ENCODE measurements at places on chromosomes 16 and 17.

- DNase-seq = no peak
Measured at GRCh38 chr16:55835581-55835980, 2.7 kb upstream of the CES1 start.

- no peak for DNase-seq
Measured at GRCh38 chr16:68093816-68094613, 8.8 kb downstream of the NFATC3 start.

DNA sequence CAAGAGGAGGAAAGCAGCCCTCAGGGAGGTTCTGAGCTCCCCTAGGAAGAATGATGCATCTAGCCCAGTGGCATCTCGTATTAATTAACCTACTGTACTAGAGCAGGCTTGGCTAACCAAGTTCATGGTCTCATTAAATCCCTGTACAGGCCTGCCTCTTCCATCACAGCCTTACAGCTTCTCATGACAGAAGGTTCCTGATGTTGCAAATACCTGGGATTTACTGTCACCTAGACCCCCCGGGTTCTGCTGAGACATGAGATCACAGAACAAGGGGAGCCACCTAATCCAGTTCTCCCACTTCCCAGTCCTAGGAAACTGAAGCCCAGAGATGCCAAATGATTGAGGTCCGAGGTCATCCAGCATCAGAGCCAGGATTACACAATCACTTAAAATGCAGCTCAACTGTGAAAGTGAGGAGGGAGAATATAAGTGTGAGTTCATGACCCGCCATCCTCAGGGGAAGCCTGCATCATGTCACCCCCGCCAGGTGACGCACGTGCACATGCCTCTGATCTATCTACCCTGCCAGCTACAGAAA lies 23.9 kb downstream of the ACLY start:
- no peak for DNase-seq

DNA sequence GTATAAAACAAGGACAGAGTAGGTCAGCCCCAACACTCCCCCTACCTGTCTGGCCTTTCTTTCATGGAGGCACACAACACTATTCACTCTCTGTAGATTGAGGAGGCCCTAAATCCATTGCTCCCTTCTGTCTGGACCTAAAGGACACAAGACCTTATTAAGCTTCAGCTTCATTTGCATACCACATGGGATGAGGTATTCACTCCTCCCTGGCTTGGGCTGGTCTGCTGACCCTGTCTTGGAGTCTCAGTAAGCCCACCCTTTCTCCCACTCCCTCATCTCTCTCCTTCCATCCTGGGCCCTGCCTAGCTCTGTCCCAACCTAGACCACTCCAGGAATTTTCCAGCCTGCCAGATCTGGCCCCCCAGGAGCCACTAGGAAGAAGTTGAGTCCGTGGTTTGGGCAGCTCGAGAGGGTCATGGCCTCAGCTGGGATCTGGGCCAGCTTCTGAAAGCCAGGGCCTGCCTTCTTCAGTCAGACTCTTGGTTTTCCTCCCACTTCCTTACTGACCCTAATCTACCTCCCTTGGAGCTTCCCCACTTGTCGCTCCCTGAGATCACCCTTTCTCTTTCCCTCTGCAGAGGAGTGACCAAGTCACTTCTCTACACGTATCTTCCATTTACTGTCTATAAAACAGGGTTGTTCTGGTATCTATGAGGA lies 6.5 kb upstream of the LLGL1 start:
- no peak for DNase-seq

GRCh38 chr16:52254746-52255145 lies 292.2 kb downstream of the TOX3 start:
- DNase-seq = no peak

DNA sequence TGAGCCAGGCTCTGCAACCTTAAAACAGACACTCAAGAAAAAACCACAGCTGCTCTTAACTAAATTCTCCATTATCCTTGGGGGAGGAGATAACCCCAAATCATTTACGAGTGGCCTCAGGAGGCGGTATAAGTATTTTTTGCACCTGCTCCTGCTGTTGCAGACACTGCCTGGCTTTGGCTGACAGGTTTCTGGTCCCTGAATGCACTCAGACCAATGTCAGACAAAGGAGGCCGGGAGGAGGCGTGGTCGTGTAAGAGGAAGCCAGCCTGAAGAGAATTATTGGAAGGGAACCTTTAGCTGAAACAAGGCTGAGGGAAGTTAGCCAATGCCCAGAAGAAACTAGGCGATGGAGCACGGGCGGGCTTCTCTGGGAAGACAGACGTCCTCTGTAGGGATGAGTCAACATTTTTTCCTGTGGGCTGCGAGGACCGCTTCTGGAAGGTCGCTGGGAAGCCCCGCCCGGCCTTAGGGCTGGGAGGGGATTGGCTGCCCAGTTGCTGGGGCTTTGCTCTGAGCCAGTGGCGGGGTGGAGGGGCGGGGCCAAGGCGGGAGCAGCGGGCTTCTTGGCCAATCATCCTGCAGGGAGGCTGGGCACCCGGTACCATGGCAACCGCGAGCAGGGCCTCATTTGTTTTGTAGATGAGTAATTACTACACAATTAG lies 82.3 kb downstream of the CCDC182 start:
- peak; percentile 72 for DNase-seq

DNA sequence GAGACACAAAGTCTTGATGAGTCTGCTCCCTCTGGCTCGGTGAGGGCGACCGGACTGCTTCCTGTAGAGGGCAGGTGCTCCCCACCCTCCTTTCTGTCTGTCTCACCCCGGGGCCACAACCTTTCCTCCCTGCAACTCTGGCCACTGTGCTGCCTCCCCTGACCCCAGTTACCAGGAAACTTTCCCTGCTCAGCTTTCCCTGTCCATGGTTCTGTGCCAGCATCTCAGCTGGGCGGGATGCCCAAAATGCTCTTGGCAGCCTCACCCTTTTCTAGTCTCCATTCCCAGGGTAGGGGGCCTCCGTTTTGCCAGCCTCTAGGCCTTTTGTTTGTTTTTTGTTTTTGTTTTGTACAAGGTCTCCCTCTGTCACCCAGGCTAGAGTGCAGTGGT lies 1.4 kb downstream of the PLD2 start:
- DNase-seq = no peak

GRCh38 chr17:82839617-82840292 lies at the start of gene ZNF750:
TSS of gene ZNF750 (minus strand) at chr17:82840022. CDS start at chr17:82832454, 7,568 bp downstream.
- DNase-seq = no peak

DNA sequence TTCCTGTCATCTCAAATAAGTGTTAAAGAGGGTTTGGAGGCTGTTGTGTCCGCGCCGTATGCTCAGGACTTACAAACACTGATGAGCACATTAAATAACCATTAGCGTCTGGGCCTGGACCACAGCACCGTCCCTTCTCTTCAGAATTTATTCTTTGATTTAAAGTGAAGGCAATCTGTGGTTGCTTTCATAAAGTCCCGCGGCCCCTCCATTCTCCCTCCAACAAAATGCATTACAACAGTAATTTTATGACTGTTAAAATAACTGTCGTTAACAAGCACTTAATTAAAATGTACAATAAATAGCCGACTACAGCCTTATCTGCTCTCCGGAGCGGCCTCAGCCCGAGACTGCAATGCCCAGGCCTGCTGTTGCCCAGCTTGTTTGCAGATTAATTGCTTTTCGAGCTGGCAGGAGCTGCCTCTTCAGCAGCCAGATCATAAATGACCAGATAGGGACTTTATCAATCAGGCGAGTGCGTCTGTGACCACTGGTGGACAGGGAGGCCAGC lies 30.6 kb upstream of the IRX3 start:
- DNase-seq = no peak

GRCh38 chr17:37147301-37147812 lies 198.6 kb downstream of the AATF start:
- DNase-seq = no peak

GRCh38 chr17:66578781-66579489 lies 256.0 kb upstream of the CACNG5 start:
- DNase-seq = no peak

DNA sequence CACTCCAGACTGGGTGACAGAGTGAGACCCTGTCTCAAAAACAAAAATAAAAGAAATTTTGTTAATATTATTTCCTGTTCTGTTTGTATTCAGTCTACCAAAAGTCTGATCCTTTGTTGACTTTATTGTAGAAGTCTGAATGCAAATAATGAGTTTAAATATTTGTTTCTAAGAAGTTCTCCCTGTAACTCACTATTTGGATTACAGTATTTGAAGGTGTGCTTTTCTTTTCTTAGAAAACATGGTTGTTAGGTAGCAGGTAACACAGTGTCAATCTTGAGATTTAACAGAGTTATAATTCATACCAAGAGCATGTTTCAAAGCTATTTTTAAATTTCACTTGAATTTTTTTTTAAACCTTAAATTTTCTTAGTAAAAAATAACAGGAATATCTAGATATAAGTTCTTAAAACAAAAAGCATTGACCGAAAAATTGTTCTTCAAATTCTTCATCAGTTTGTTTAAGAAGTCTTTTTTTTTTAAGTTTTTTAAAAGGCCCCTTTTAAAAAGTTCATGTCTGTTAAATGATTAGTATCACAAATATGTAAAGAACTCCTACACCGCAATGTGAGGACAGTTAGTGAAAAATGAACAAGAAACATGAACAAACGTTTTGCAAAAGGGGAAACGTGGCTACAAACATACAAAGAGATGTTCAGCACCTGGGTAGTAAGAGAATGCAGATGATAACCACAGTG lies 35.0 kb downstream of the GAN start:
- no peak for DNase-seq

DNA sequence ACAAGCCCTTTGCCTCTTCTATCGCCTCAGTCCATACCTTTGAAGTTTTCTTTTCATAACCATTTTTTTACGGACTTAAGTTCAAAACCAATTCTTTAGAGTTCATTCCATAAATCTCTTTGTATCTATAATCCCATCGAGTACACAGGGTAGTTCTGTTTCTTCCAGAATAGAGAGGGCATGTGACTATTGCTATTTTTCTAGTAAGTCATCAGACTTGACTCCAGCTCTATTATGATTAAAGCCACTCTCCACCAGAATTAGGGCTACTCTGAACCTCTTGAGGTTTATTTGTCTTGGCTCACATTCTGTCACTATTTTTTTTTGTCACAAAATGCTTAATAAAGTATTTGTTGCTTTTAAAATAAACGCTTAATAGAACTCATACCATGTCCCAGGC lies 191.9 kb upstream of the AXIN2 start:
- DNase-seq = no peak

- no peak for DNase-seq
Measured at GRCh38 chr17:74187761-74188160, 15.7 kb upstream of the RPL38 start.

- no peak for DNase-seq
Measured at GRCh38 chr17:83090444-83091256, 11.2 kb downstream of the METRNL start.

DNA sequence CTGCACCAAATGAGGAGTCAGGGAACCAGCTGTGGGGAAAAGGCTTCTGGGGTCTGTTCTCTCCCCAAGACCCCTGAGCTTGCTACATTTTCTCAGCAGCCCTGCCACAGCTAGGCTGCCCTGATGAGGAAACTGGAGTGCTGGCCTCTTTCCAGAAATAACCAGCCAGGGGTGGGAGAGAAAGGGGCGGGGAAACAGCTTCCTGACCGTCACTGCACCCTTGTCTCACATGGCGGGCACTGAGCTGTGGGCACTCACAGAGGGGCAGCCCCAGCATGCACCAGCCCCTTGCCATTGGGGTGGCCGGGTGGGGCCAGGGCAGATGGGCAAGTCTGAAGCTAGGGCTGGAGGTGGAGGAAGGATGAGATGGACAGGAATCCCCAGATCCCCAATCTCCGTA lies 2.9 kb downstream of the SRL start:
- DNase-seq = no peak

DNA sequence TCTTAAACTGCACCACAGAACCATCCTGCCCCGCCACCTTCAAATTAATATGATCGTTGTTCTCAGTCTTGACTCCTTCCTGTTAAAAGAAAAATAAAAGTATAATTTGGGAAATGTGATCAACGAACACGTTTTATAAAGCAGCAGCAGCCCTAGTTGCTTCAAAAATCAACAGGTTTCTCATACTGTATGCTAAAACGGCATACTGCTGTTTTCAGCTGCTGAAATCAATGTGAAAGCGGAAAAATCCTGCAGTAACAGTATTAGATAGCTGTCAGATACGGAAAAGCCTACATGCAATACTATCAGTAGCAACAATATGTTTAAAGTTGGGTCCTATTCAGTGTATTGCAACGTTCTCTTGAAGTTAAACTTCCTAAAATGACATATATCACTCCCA lies 1.6 kb downstream of the SUMO2 start:
- DNase-seq = no peak

GRCh38 chr17:55742272-55743102 lies 8.4 kb upstream of the PCTP start:
- no peak for DNase-seq

GRCh38 chr16:56192986-56193945 lies 2.0 kb downstream of the GNAO1 start:
- no peak for DNase-seq

GRCh38 chr16:75114179-75114945 lies 2.2 kb downstream of the LDHD start:
- no peak for DNase-seq

- no peak for DNase-seq
Measured at GRCh38 chr17:30996486-30996885, 25.6 kb downstream of the RNF135 start.

DNA sequence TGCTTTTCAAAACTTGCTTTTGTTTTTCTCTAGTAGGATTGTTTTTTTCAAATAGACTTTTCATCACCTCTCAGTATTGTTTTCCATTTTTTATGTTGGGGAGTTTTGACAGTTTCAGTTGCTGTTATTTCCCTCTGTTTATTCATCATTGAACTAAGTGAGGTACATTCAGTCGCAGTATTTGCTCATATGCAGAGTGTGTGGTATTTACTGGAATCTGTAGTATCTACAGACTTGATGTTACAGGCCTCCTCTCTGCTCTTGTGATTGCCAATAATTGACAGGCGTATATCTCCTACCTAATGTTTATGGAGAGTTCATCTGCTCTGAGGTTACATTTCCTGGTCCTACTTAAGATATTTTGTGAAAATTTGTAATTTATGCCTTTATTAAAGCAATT lies 49.6 kb downstream of the COX10 start:
- DNase-seq = no peak

DNA sequence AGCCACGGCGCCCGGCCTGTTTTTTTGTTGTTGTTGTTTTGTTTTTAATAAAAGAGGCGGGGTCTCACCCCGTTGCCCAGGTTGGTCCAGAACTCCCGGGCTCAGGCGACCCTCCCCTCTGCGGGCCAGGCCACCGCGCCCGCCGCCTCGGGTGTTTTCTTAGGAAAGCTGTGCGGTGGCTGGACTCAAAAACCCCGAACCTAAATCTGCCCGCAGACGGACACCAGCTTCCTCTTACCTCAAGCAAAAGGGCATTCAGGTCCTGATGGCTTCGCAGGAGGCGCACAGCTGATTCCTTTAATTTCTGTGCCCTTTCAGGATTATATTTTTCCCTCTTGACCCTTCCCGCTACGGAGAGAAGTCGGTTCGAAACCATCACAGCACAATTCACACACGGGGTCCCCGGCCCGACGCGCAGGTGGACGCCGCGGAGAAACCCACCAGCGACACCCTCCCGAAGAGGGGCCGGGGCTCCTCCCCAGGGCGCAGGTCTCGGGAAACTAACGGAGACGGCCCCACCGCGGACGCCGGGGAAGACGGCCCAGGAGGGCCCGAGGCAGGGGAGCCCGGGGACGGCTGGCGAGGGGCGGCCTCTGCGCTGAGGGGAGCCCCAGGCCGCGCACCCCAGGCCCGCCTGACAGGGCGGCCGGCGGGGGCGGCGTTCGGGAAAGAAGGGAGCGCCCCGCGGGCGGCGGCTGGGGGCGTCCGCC lies 653 bp downstream of the FANCA start:
- DNase-seq = no peak
